ENCODE measurements at places on chromosomes 11 and 22. TPM values are rescaled to one million over a fixed set of nuclear protein-coding genes. Genes with fewer than 3 reads are reported as not detected.

Gene NXPE1
- not detected for total RNA-seq

Gene CD3E
- total RNA-seq: not detected

Gene RAG2
- not detected for total RNA-seq

Gene GPR83
- not detected for total RNA-seq

Gene EFEMP2
- 81.9 TPM for total RNA-seq

Gene PNPLA3
- 6.2 TPM for total RNA-seq

Gene TEX54
- not detected for total RNA-seq

Gene TNKS1BP1
- total RNA-seq: 154 TPM

Gene NAT10
- 18.8 TPM for total RNA-seq

Gene IGF2
- 8.8 TPM for total RNA-seq

Gene NAV2
- total RNA-seq: 42.0 TPM

Gene TIMM10
- 35.0 TPM for total RNA-seq

Gene FXYD6
- 16.4 TPM for total RNA-seq

Gene PARVA
- total RNA-seq: 56.9 TPM

Measured in glomerular endothelial cell (primary cell).